NCI-H1092 treated with DMSO at 0.1 percent for 48 hours (cell line): ENCODE measurements at places on chromosomes 11 and 22.

DNA sequence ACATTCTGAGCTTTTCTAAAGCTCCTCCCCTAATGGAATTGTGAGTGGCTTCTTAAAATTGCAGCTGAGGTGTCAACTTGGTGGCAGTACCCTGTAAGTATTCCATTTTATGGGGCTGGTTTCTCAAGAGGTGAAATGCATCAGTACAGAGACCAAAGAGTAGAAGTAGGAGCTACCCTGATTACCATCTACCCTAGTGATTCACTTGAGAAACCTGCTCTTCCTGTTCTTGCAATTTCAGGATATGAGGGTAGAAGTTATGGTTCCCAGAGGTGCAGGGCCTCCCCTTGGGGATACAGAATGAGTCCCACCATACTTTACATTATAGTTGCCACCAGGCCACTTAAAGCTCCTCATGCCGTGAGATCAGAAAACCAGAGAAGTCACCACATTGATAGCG lies 944.6 kb downstream of the OPCML start:
- no peak for DNase-seq

DNA sequence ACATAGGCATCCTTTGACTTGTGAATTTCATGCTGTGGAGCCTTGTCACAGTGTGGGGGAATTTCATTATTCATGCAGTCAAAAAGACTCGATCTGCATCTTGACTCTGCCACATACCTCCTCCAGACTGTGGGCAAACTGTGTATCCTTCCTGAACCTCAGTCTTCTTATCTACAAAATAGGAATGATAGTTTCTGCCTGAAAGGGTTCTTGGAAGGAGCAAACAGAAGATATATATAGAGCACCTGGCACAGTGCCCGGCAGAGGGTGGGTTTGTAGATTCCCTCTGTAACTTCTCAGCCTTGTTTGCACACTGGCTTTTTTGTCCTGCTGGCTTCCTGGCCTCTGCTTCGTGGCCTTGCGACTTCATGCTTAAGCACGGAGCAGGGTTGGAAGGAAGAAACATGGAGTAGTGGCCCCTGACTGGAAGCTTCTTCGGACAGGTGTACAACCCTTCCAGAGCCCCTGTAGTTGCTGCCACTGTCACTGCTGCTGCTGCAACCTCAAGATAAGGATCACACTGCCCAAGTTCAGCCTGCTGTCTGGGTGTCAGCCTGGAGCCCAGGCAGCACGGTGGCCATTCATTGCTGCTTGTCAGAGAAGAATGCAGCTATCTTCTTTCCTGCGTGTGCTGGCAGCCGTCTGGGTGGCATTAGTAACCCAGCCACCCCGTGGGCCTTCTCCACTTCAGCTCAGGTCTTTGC lies 106.4 kb downstream of the MICAL2 start:
- DNase-seq = no peak

DNA sequence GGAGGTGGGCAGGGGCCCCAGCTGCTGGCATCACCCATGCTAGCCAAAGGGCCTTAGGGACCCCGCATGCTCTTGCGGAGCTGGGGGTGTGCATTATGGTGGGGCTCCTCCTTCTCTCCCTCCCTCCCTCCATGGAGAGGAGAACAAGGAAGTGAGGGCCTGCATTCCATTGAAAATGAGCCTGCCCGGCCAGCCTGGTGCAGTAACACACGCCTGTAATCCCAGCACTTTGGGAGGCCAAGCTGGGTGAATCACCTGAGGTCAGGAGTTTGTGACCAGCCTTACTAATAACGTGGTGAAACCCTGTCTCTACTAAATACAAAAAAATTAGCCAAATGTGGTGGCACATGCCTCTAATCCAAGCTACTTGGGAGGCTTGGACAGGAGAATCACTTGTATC lies 22.4 kb downstream of the SNAP29 start:
- no peak for DNase-seq

DNA sequence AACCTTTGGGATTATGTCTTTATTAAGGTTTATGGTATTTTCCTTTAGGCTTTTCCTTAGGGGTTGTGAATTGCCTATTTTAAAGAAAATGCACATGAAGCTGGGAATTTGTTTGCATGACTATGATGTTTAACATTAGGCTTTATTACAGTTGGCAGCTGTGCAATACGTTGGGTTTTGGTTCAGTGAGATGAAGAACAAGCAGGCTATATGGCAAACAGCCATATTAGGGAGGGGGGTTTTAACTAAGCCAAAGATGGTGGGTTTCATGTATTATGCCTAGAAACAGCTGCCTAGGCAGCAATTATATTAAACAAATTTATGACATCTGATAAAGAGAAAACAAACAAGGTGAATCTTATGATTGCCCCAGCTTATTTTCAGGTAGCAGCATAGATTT lies 880.8 kb downstream of the FAM181B start:
- DNase-seq = no peak

- DNase-seq = peak; percentile 23
Observed at GRCh38 chr11:8671193-8671612, 11.3 kb downstream of the TRIM66 start.

GRCh38 chr11:68782711-68783110 lies 31.4 kb upstream of the TESMIN start:
- DNase-seq = no peak

- DNase-seq = no peak
Observed at GRCh38 chr11:18233912-18234311, 2.7 kb downstream of the SAA4 start.

GRCh38 chr11:17702876-17703275 lies 16.5 kb upstream of the MYOD1 start:
- no peak for DNase-seq

DNA sequence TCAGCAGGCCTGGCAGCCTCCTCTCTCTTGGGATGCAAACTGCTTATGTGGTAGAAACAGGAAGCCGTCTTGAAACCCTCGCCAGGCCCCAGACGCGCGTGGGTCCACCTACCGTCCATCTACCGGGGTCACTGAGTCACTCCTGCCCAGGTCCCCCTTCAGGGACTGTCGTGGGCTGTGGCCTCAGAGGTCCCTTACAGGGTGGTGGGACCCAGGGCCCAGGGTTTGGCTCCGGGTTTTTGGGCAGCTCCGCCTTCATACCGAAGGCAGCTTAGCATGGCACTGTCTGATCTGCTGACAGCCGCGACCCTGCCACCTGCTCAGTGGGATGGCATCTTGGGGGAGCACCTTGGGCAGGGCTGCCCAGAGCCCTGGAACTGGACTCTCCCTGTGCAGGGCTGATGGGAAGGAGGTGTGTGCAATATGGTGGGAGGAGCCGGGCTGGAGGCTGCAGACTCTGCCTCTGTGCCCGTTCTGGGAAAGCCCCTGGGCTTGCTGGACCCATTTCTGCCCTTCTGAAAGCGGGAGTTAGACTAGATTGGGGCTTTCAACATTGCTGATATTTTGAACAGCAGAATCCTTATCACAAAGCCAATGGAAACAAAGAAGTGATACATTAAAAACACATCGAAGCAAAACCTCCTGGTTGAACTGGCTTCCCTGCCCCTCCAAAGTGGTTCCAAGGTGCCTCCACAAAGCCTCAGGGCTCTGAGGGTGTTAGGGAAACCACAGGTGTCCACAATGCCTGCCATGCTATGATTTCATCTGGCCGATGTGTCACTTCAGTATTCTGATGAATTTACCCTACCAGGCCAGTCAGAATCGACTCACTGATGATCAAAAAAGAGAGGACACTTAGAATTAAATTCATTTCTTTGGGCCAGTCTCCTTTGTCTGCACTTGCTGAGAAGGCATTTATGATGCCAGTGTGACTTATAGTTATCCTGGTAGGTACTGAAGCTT lies 316.5 kb downstream of the KIRREL3 start:
- no peak for DNase-seq

DNA sequence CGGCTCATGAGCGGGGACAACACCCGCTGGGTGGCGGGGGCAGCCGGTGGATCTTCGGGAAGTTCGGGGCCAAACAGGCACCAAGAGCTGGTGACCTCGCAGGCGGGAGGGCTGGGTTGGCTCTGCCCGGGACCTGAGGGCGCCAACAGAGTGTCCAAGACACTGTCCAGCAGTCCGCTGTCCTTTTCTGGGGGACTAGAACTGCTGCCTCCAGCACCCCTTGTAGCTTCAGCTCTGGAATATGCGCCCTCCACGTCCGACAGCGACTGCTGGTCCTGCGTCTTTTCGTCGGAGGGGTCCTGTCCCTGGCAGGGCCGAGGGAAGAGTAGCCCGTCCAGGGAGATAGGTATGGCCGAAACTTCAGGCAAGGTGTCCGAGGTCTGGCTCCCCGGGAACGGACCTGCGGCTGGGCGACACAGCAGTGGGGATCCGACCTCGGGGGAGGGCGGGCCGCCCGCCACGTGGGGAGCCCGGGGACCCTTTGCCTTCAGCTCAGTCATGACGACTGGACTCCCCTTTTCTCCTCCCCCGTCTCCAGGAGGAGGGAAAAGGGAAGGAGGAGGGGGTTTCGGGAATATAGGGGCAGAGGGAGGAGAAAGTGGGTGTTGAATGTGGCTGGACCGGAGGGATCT lies 926 bp downstream of the PGR start:
- DNase-seq = no peak

DNA sequence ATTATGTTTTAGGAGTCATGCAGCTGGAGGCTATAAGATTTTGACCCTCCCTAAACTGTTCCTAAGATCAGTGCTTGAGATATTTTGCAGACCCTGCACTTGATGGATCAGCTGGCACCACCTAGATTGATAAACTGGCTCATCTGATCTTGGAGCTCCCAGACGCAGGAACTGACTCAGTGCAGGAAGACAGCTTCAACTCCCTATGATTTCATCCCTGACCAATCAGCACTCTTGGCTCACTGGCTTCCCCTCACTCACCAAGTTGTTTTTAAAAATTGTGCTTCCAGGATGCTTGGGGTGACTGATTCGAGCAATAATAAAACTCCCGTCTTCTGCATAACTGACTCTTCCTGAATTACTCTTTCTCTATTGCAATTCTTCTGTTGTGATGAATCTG lies 637.5 kb upstream of the FAT3 start:
- no peak for DNase-seq

GRCh38 chr11:86291466-86292262 lies 10.4 kb upstream of the HIKESHI start:
- peak; percentile 32 for DNase-seq

GRCh38 chr22:23697031-23697970 lies 6.5 kb downstream of the RGL4 start:
- DNase-seq = no peak

- no peak for DNase-seq
Observed at GRCh38 chr11:15519124-15519791, 404.5 kb downstream of the INSC start.

GRCh38 chr22:44202261-44202789 lies 21.6 kb downstream of the PARVG start:
- DNase-seq = no peak

DNA sequence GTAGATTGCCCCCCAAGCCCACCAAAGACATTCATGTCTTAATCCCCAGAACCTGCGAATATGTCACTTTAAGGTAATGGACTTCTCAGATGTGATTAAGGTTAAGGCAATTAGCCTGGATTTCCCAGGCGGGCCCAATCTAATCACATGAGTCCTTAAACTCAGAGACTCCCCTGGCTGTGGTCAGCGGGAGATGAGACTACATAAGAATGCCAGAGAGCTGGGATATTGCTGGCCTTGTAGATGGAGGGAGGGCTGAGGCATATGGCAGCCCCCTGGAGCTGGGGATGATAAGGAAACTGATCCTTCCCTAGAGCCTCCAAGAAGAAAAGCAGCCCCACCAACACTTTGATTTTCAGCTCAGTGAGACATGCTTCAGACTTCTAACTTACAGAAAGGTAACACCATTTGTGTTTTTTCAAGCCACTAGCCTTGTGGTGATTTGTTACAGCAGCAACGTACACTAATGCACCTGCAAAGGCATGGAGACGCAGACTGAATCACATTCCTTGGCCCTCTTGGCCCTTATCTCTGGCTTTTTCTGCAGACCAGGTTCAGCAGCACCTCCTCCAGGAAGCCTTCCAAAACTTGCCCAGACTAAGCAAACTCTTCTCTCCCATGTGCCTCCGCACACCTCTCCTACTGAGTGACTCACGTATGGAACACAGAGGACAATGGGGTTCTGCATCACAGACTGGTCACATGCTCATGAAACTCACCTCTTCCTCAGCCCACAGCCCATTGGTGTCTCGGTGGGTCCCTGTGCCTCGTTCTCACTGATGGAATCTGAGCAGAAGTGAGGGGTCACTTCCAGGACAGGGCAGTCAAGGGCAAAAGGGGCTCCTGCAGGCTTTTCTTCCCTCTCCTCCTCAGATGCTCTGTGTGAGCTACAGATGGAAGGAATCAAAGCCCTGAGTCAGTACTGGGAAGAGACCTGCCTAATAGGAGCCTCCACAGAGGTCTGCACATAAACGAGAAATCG lies 86.3 kb upstream of the HMGXB4 start:
- DNase-seq = no peak

DNA sequence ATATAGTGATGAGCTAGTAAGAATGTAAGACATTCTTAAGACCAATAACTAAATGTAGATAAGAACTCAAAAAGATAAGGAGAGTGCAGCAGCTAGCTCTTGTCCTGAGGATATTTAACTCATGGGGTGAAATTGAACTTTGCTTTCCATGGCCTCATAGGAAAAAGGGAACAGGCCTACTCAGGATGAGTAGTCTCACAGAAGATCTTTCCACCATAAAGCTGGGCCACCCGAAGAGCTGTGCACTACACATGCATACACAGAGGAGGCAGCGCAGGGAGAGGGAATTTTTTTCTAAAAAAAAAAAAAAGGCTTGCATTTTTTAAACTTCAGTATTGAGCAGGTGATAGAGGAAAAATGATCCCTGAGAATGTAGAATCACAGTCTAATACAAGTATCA lies 59.9 kb upstream of the CFAP300 start:
- no peak for DNase-seq
